ENCODE measurements at places on chromosomes 12 and 14. TPM values are rescaled to one million over a fixed set of nuclear protein-coding genes. Genes with fewer than 3 reads are reported as not detected.

The KRT75 gene
- total RNA-seq = not detected

The TEX22 gene
- 0.43 TPM for total RNA-seq

The PLD4 gene
- total RNA-seq = 0.09 TPM

The MGP gene
- 6.7 TPM for total RNA-seq

The TMEM233 gene
- total RNA-seq = not detected

The C14orf180 gene
- total RNA-seq = not detected

The CISTR gene
- total RNA-seq = not detected

The AKAP6 gene
- total RNA-seq = 0.95 TPM

The P2RX2 gene
- 0.16 TPM for total RNA-seq

The RTL1 gene
- under 0.01 TPM for total RNA-seq

The TEAD4 gene
- 2.5 TPM for total RNA-seq

The SSPN gene
- total RNA-seq = 15.4 TPM

The P2RX7 gene
- total RNA-seq = 0.47 TPM

The COL2A1 gene
- total RNA-seq = not detected

The DACT1 gene
- 20.8 TPM for total RNA-seq

The FOXN4 gene
- not detected for total RNA-seq

The SDR9C7 gene
- not detected for total RNA-seq

The CLEC1B gene
- not detected for total RNA-seq

The ARHGAP9 gene
- total RNA-seq = 0.32 TPM

The DCN gene
- total RNA-seq = 3,853 TPM

The HRK gene
- total RNA-seq = not detected

The EPYC gene
- total RNA-seq = not detected

The KRT71 gene
- total RNA-seq = not detected

The CACNA1C gene
- total RNA-seq = 10.1 TPM

The DPPA3 gene
- not detected for total RNA-seq

The GPR137C gene
- total RNA-seq = 0.79 TPM

The KRT79 gene
- total RNA-seq = not detected

The SMOC1 gene
- total RNA-seq = 2.0 TPM

The VWF gene
- total RNA-seq = 0.69 TPM

The OS9 gene
- 186 TPM for total RNA-seq

The TAS2R31 gene
- 3.0 TPM for total RNA-seq

The ESYT1 gene
- 202 TPM for total RNA-seq

The CNIH1 gene
- total RNA-seq = 82.3 TPM

The POTEG gene
- not detected for total RNA-seq

The KRT8 gene
- 0.95 TPM for total RNA-seq

The CYP46A1 gene
- 0.47 TPM for total RNA-seq

The SLC6A15 gene
- total RNA-seq = 53.1 TPM

The WDHD1 gene
- 7.8 TPM for total RNA-seq

The FITM1 gene
- total RNA-seq = 0.16 TPM

The AJUBA gene
- 18.0 TPM for total RNA-seq

The CCDC197 gene
- not detected for total RNA-seq

The CTSG gene
- not detected for total RNA-seq

The MAP1LC3B2 gene
- total RNA-seq = 0.17 TPM

The DTX1 gene
- 0.09 TPM for total RNA-seq
